ENCODE measurements at places on chromosomes 3 and 15. TPM values are rescaled to one million over a fixed set of nuclear protein-coding genes. Genes with fewer than 3 reads are reported as not detected.

The LSAMP gene
- total RNA-seq, result 64.9 TPM

The SCAANT1 gene
- total RNA-seq, result not detected

The IL17RB gene
- total RNA-seq, result 10.5 TPM

The ATP8B4 gene
- total RNA-seq, result 10.3 TPM

The SERINC4 gene
- total RNA-seq, result 0.14 TPM

The MRPS22 gene
- 43.0 TPM for total RNA-seq

GRCh38 chr15:73626072-73626471 is 7.1 kb downstream of the NPTN start:
- no peaks in the 10 kb centered on the region for H3K27me3 ChIP-seq
- no peak overlapping the region for H3K27ac ChIP-seq
- H3K36me3 ChIP-seq, result no peaks in the 10 kb centered on the region
- peaks cover 44% of the 10 kb centered on the region for H3K4me1 ChIP-seq

GRCh38 chr15:92153620-92154019 is 240.1 kb upstream of the ST8SIA2 start:
- no peak for DNase-seq
- H3K27ac ChIP-seq, result no peak overlapping the region
- no peak overlapping the region for H3K4me3 ChIP-seq
- H3K36me3 ChIP-seq, result peaks cover 8% of the 10 kb centered on the region
- H3K27me3 ChIP-seq, result no peaks in the 10 kb centered on the region

DNA sequence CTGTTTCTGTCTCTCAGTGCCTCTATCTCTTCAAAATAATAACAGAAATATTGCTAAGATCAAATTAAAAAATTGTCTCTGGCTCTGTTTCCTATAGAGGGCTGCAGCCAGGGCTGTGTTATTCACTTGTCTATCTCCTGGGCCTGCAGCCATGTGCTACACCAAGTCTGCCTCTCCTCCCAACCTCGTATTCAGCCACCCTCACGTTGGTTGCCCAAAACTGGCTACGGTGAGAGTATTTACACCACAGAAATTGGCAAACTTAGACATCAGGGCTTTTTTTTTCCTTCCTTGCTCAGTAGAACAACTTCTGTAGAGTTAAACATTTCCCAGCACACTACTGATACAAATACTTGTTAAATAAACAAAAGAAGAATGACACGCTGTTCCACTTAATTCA is 320.9 kb upstream of the ICE2 start:
- no peaks in the 10 kb centered on the region for H3K36me3 ChIP-seq
- no peak overlapping the region for H3K27ac ChIP-seq
- no peak overlapping the region for H3K4me3 ChIP-seq
- DNase-seq, result no peak

- no peaks in the 10 kb centered on the region for H3K4me1 ChIP-seq
- H3K4me3 ChIP-seq, result no peak overlapping the region
- H3K27ac ChIP-seq, result no peak overlapping the region
- H3K27me3 ChIP-seq, result no peaks in the 10 kb centered on the region
- DNase-seq, result no peak
- H3K36me3 ChIP-seq, result no peaks in the 10 kb centered on the region
Observed at GRCh38 chr3:102492300-102492699, 57.5 kb downstream of the ZPLD1 start.

GRCh38 chr3:160378331-160379109 is 20.5 kb downstream of the IFT80 start:
- H3K27ac ChIP-seq, result no peak overlapping the region
- H3K4me3 ChIP-seq, result no peak overlapping the region
- H3K4me1 ChIP-seq, result no peaks in the 10 kb centered on the region
- peaks cover 11% of the 10 kb centered on the region for H3K36me3 ChIP-seq
- no peak for DNase-seq
- no peaks in the 10 kb centered on the region for H3K27me3 ChIP-seq

GRCh38 chr3:140470211-140470610 is 207.7 kb upstream of the TRIM42 start:
- DNase-seq, result no peak
- no peak overlapping the region for H3K4me3 ChIP-seq
- no peaks in the 10 kb centered on the region for H3K36me3 ChIP-seq
- H3K27ac ChIP-seq, result no peak overlapping the region

GRCh38 chr3:127699416-127700300 is 26.9 kb downstream of the ABTB1 start:
- H3K4me1 ChIP-seq, result peaks cover 8% of the 10 kb centered on the region
- no peak for DNase-seq
- no peaks in the 10 kb centered on the region for H3K27me3 ChIP-seq

DNA sequence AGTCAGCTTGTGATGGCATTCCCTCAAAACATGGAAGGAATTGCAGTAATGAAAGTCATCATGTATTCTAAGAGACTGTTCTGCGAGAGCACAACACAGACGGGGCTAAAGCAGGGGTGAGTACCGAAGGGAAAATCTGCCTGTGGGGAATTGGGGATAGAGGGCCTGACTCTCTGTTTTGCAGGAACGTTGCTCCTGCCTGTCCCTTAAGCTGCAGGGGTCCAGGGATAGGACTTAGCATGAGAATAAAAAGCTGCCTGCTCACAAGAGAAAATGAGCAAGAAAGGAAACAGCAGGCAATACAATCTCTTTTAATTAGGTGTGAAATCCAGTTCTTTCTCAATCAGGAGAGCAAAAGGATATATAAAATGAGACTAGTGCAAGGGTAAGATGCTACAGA is 62.2 kb downstream of the TIGIT start:
- H3K4me1 ChIP-seq, result peaks cover 7% of the 10 kb centered on the region
- no peaks in the 10 kb centered on the region for H3K27me3 ChIP-seq
- peaks cover 6% of the 10 kb centered on the region for H3K36me3 ChIP-seq
- DNase-seq, result no peak

- no peak overlapping the region for H3K27ac ChIP-seq
- no peak overlapping the region for H3K4me3 ChIP-seq
- no peak for DNase-seq
- H3K27me3 ChIP-seq, result no peaks in the 10 kb centered on the region
- H3K4me1 ChIP-seq, result no peaks in the 10 kb centered on the region
Observed at GRCh38 chr3:36309092-36309491, 71.2 kb upstream of the STAC start.

DNA sequence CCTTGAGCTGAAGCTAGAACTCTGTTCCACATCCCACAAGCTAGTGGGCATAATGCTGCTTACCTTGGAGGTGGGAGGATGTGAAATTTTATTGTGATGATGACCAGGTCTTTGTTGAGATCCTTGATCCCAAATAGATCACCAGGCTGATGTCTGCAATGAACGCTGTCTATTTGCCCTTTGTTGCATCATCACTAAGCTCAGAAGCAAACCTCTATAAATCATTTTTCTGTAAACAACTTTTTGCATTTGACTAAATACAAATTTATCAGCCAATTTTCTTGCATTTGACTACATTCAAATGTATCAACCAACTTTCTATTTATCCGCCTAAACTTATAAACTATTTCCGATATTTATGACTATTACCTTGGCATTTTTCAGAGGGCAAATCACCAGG is 9.7 kb downstream of the CCDC80 start:
- H3K27ac ChIP-seq, result no peak overlapping the region
- DNase-seq, result no peak
- H3K27me3 ChIP-seq, result no peaks in the 10 kb centered on the region
- H3K36me3 ChIP-seq, result peaks cover 32% of the 10 kb centered on the region

GRCh38 chr15:52778457-52778856 is 11.7 kb downstream of the ONECUT1 start:
- DNase-seq, result no peak
- H3K4me3 ChIP-seq, result no peak overlapping the region
- H3K27ac ChIP-seq, result no peak overlapping the region
- no peaks in the 10 kb centered on the region for H3K36me3 ChIP-seq
- H3K4me1 ChIP-seq, result peaks cover 5% of the 10 kb centered on the region

GRCh38 chr3:59812237-59813147 is 762.7 kb upstream of the CFAP20DC start:
- no peak for DNase-seq
- no peak overlapping the region for H3K4me3 ChIP-seq
- no peak overlapping the region for H3K27ac ChIP-seq

GRCh38 chr3:57787867-57788623 is 31.9 kb downstream of the SLMAP start:
- H3K36me3 ChIP-seq, result no peaks in the 10 kb centered on the region
- no peak overlapping the region for H3K27ac ChIP-seq
- no peaks in the 10 kb centered on the region for H3K4me1 ChIP-seq
- no peak for DNase-seq
- H3K27me3 ChIP-seq, result no peaks in the 10 kb centered on the region

DNA sequence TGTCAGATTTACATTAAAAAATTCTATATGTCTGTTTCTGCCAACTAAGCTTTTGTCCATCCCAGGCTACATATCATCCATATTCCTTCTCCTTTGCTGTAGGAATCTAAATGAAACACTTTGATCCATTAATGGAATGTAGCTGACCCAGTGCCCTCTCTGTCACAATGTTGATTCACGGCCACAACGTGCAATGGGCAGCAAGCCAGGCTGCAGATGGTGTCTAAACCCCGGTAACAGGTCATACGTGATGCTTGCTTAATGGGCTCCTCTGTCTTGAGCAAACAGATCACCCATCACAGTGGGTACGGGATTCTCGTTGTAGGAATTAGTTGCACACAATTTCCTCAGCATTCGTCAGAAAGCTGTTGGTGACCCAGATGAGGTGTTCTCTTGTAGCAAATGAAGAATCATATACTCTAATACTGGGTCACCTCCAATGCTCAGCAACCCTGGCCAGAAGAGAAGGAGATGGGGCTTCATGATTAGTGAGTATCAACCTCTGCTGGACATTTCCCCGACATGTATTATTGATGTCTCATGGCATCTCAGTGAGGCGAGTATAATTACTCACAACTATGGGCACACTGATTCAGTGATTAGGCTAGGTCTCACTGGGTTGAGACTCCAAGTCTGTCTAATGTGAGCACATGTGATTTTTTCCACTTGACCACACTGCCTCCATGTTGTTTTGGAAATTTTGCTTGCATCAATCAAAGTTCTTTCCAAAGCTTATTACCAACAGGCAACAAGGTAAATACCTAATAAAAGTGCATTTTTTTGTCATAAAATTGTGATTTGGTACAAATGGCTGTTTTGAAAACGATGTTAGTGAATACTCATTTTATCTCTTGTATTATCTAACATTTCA is 12.9 kb upstream of the DCBLD2 start:
- DNase-seq, result no peak
- no peak overlapping the region for H3K4me3 ChIP-seq
- no peak overlapping the region for H3K27ac ChIP-seq
- no peaks in the 10 kb centered on the region for H3K4me1 ChIP-seq
- H3K36me3 ChIP-seq, result no peaks in the 10 kb centered on the region

DNA sequence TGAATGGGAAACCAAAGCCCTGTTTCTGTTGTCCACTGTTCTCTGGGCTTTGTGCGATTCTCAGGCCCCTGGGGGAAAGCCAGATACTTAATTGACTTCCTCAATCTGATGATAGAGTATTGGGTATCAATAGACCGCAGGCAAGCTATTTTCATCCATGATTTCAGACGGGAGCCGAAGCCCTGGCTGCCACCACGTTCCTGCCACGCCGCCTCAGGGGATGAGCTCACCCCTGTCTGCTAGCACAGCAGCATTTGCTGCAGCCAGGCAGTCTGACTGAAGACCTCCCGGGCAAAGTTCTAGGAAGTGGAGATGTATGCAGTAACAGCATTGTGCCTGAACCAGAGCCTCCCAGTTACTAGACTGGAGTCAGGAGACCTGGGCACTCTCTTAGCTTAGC is 69.8 kb downstream of the ISG20 start:
- H3K4me1 ChIP-seq, result peaks cover 10% of the 10 kb centered on the region
- DNase-seq, result no peak
- H3K27ac ChIP-seq, result no peak overlapping the region
- peaks cover 72% of the 10 kb centered on the region for H3K27me3 ChIP-seq

Measured in type B pancreatic cell (in vitro differentiated cells).